ENCODE measurements at places on chromosomes 5 and 9. TPM values are rescaled to one million over a fixed set of nuclear protein-coding genes. Genes with fewer than 3 reads are reported as not detected.

- DNase-seq = no peak
Observed at GRCh38 chr5:7494481-7495130, 98.7 kb downstream of the ADCY2 start.

GRCh38 chr9:801399-802071 lies 40.0 kb upstream of the DMRT1 start:
- no peak for DNase-seq

DNA sequence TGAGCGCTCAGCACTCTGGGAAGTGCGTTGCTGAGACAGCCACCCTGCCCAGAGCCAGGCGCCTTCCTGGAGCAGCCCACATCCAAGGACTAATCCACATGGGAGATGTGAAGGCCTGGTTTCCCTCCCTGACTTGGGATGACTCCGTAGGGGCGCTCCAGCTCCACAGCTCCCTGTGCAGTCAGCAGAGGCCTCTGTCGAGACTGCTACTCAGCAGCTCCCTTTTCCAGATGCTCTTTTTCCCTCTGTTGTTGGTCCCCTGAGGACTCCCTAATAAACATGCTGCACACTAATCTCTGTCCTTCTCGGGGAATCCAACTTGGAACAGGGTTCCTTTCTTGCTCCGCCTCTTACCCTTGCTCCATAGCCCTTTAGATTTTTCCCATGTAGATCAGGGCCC lies 237.3 kb downstream of the ZSWIM6 start:
- DNase-seq = no peak

Gene TAF11L10
- not detected for polyA plus RNA-seq

Gene UIMC1
- 38.4 TPM for polyA plus RNA-seq

GRCh38 chr5:394671-395155 lies 48.3 kb upstream of the EXOC3 start:
- no peak for DNase-seq

DNA sequence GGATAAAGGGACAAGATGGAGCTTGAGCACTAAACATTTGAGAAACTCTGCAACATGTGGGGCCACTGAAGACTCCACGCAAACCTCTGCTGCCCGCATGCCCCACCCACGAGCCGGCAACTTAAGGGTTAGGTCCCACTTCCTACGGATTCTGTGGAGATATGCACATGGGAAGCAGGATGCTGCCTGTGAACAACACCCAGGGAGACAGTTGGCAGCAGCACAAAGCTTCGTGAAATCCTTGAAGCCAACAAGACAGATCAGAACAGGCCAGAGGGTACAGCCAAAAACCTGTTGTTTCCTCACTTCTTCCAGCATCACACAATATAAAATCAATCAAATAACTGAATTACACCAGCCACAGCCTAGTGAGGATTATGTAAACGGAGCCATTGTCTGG lies 270.4 kb downstream of the ENC1 start:
- DNase-seq = no peak

Gene SPATA31A3
- polyA plus RNA-seq = not detected

- no peak for DNase-seq
Observed at GRCh38 chr9:134315716-134316448, 10.4 kb upstream of the RXRA start.

Gene PCDHB3
- 1.6 TPM for polyA plus RNA-seq

DNA sequence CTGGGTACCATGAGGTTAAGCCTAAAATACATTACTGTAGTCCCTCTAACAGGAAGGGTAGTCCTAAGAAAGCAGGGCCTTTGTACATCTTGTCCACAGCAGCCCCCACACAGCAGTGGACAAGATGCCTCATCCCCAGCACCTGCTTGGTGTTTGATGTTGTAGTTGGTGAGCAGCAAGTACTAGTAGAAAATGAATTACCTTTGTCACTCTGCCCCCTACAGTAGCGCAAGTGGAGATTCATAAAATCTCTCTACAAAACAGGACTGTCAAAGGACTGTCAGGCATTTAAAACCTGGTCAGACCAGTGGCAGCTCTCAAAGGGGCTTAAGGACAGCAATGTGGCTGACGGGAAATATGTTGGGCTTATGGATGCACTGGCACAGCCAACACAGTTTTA lies 122.5 kb downstream of the TMEM174 start:
- no peak for DNase-seq

- DNase-seq = no peak
Observed at GRCh38 chr5:143634689-143635088, 177.3 kb upstream of the HMHB1 start.

Data from muscle of back (tissue), 13 donors.